ENCODE measurements at places on chromosomes 16 and 17.
A peak's percentile ranks its signal among the peaks of the same experiment; 100 is the strongest.

- DNase-seq, result no peak
Measured at GRCh38 chr16:58652741-58653140, 23.1 kb upstream of the CNOT1 start.

- no peak for DNase-seq
Measured at GRCh38 chr16:4745274-4745569, 10.9 kb downstream of the DNAAF8 start.

- no peak for DNase-seq
Measured at GRCh38 chr16:50275098-50275415, 8.7 kb downstream of the ADCY7 start.

GRCh38 chr16:50535506-50536257 is 12.5 kb upstream of the NKD1 start:
- DNase-seq, result no peak

- no peak for DNase-seq
Measured at GRCh38 chr17:74272731-74273201, 1.3 kb upstream of the DNAI2 start.

DNA sequence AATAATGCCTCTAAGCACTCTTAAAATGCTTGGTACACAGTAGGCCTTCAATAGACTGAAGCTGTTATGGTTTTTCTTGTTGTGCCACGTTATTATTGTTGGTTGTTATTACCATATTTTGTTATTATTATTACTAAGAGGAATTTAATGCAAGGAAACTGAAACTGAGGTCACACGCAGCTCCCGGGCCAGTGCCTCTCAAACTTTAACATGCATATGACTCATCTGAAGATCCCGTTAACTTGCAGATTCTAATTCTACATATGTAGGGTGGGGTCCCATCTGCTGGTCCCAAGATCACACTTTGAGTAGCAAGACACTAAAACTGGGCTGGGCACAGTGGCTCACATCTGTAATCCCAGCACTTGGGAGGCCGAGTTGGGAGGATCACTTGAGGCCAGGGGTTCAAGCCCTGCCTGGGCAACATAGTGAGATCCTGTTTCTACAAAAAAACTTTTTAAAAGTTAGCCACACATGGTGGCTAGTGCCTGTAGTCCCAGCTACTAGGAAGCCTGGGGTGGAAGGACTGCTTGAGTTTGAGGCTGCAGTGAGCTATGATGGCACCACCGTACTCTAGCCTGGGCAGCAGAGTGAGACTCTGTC is 888 bp downstream of the ACSM5 start:
- DNase-seq, result no peak

GRCh38 chr17:74968361-74968780 is 4.2 kb downstream of the HID1 start:
- no peak for DNase-seq

DNA sequence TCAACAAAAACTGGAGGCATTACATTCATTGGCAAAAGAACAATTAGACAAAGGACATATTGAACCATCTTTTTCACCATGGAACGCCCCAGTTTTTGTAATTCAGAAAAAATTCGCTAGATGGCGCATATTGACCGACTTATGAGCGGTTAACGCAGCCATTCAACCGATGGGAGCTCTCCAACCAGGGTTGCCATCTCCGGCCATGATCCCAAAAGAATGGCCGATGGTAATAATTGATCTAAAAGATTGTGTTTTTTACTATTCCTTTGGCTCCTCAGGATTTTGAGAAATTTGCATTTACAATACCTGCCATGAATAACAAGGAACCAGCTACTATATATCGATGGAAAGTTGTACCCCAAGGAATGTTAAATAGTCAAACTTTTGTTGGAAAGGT is 21.4 kb downstream of the ALOX15B start:
- DNase-seq, result peak; percentile 58

- DNase-seq, result no peak
Measured at GRCh38 chr16:88662222-88662842, 559 bp downstream of the MVD start.

DNA sequence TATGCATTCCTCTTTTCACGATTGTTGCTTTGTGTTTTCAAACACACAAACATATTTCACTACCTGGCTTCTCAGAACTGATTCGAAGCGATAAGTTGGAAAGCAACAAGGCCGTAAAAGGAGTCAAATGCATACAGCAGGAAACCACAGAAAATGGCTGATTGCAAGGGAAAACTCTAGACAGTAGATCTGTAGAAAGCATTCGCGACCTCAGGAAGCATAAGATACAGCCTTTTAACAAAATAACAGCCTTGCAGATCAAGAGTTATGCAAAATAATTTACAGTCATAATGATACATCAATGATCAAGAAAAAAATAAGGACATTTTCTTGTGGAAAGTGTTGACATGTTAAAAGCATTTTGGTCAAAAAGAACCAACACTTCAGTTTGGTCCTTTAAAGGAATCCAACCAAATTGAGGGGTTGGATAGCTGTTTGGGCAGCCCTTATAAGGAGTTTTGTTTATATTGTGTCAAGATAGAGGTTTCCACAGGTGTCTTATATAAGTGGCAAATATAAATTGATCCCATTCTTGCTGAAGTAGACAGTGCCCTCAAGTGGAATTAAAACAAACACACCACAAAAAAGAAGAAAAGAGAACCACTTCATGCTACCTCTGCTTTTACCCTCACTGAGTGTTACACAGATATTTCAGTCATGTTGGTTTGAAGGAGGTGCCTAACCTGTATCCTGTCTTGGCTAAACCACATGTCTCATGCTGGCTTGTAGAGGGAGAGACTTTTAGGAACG is 5.5 kb downstream of the CYLD start:
- DNase-seq, result no peak

- DNase-seq, result no peak
Measured at GRCh38 chr17:2282297-2282873, 21.2 kb downstream of the SMG6 start.

- no peak for DNase-seq
Measured at GRCh38 chr17:52885882-52886281, 727.4 kb upstream of the CA10 start.

DNA sequence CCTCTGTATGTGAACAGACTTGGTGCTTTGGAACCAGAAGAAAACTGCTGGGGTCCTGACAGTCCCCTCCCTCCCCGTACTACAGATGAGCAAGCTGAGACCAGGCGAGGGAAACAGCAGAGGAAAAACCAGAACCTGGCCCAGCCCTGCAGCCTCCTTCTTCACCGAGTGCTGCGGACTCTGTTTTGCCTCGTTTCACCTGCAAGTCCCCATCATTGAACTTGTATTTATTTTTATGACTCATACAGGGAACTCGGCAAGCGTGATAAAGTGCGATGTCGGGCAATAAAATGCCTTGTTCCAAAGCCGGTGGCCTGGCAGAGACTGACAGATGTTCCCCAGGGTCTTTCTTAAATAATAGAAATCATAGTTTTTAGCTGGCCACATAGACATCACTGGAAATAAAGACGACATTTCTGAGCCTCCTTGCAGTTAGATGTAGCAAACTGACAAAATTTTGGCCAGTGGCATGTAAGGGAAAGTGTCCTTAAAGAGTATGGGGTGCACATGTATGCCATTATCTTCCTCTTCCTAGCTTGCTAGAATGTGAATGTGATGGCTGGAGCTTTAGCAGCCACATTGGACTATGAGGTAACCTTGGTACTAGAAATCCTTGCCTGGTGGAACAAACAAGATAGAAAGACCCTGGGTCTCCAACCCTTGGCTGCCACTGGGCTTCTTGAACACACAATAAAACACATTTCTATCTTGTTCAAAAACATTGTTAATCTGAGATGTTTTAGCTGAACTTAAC is 128.6 kb downstream of the IRF8 start:
- DNase-seq, result no peak

- no peak for DNase-seq
Measured at GRCh38 chr17:34163646-34164045, 91.4 kb upstream of the CCL2 start.

- no peak for DNase-seq
Measured at GRCh38 chr16:67844497-67844896, 2.2 kb upstream of the NUTF2 start.

- DNase-seq, result no peak
Measured at GRCh38 chr16:52499060-52499440, 47.9 kb downstream of the TOX3 start.

GRCh38 chr17:45224671-45225050 is 3.0 kb downstream of the FMNL1 start:
- DNase-seq, result no peak

DNA sequence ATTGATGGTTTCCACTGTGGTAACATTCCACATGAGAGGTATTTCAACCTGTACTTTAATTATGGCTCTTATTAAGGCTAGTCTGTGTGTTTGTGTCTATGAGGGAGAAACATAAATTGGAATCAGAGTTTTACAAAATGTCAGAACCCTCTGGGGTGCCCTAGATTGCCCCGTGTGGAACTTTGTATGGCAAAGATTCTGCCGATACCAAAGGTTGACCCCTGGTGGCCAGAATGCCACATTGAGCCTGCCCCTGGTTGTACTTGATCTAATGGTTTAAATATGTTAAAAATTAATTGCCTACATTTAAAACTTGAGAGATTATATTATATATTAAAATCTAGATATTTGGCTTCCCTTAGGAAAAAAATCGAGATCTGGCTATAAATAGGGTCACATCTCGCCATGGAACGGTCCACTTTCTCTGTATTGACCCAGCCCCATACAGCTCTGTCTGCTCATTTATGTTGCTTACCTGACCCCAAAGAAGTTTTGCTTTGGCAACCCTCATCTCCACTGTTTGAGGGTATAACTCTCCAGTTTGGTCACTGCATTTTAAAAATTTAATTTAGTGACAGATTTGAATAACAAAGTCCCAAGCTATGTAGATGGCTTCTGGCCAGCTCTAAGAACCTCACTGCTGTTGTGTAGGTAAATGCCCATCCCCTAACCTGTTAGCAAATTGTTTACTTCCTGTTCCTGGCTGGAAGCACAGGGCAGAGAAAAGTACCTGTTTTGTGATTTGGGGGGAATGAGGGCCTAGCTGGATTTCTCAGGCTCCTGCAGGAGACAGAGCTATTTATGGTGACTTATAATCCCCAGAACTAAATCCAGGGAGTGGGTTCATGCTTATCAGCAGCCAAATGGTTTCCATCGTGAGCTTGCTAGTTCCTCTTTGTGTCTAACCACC is 95.0 kb downstream of the PLCG2 start:
- no peak for DNase-seq

- DNase-seq, result no peak
Measured at GRCh38 chr17:58336456-58337209, 8.0 kb upstream of the TSPOAP1 start.

DNA sequence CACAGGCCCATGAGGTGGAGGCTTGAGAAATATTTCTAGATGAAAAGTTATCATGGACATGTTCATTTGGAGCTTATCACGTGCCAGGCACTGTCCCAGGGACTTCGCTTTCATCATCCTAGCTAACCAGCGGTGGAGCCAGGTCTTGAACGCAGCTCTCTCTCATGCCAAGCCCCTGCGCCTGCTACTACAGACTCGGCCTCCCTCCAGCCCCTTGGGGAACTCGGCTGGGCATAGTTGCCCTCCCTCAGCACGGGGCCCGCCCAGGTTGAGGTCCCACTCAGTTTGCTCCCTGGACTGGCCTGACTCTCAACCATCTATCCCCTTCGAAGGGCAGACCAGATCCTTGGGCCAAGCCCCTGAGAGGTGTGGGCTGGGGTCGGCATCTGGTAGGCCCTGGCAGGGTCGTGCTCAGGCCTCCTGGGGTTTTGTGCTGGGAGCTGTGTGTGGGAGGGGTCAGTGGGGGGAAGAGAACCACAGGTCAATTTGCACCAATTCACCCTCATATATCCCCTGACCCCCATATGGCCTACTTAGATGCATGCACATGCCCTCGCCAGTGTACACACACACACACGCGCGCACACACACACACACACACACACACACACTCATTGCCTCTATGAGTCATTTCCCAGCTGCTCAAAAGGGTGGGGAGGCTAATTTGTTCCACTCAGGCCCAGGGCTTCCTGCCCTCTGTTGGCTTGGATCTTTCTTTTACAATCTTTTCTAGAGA is 12.1 kb upstream of the SCN4A start:
- DNase-seq, result no peak

DNA sequence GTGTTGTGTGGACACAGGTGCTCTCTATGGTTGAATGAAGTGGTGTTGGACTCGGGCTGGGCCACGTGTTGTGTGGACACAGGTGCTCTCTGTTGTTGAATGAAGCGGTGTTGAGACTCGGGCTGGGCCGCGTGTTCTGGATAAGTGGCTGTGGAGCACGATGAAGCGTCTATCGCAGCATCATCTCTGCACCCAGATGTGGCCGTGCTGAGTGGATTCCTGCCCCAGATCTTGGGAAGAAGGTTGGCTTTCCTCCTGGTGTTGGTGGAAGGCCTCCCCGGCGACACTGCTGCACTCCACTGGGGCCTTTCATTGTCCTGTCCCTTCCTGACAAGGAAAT is 69.1 kb downstream of the RPTOR start:
- DNase-seq, result peak; percentile 85

DNA sequence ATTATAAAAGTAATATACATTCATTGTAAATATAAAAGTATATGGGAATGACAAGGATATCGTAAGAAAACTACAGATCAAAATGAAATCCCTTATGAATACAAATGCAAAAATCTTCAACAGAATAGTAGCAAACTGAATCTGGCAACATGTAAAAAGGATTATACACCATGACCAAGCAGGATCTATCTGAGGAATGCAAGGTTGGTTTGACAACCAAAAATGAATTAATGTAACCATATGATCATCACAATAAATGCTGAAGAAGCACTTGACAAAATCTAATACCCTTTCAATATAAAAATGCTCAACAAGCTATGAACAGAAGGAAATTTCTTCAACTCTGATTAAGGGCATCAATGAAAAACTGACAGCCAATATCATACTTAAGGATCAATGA is 48.8 kb downstream of the NDEL1 start:
- no peak for DNase-seq

DNA sequence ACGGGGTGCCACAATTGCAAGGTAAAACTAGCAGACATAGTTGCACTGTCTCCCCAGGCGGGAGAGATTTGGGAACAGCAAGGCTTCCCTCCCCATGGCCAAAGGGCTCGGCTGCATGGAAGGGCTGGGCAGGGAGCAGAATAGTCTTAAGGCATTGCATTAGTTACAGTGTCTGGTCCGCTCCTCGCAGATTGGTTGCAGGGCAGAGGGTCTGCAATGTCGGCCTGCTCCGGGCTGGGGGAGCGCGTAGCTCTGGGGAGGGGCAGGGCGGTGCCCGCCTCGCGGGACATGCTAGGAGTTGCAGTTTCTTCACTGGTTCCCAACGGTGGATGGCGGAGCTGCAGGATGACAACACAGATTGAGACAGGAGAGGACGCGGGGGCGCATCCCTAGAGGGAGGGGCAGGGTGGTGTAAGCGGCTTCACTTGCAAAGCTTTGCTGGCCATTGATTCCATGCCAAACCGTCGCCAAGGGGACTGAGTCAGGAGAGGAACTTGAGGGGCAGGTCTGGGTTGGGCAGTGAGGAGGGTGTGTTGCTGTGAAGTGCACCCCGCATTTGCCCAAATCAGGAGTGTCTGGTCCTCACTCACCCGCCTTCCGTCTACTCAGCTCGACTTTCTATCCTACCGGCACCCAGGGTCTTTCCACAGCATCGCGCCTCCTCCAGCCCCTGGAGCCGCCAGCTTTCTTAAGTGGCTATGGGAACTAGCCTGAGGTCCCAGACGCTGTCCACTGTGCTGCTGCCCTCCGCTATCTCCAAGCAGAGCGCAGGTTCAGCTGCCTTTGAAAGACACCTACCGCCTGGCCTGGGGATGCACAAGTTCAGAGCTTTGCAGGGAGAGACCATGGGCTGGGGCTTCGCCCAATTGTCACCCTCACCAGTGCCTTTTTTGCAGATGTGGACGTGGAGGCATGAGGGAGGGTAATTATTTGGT is 1748.9 kb downstream of the TP53TG3F start:
- no peak for DNase-seq
